ENCODE measurements at places on chromosomes 12 and 14. TPM values are rescaled to one million over a fixed set of nuclear protein-coding genes. Genes with fewer than 3 reads are reported as not detected.
A peak's percentile ranks its signal among the peaks of the same experiment; 100 is the strongest.

DNA sequence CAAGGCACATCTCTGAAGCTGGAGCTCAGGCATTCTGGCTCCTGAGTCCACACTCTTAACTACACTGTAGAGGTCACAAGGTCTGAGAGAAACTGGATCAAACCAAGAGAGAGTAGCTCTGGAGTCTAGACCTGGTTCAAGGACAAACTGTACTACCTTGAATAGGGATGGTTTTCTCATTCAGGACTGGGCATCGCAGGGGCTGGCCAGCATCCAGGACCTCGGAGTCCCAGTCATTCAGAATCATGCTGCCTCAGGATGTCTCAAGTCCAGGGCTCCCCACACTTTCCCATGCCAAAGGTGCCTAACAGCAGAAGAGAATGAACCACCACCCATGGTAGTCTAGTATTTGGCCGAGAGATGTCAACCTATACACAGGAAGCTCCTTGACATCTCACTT is 13.1 kb upstream of the PLEKHD1 start:
- DNase-seq = no peak

GRCh38 chr14:45678163-45678562 is 425.2 kb upstream of the MIS18BP1 start:
- no peak for DNase-seq

DNA sequence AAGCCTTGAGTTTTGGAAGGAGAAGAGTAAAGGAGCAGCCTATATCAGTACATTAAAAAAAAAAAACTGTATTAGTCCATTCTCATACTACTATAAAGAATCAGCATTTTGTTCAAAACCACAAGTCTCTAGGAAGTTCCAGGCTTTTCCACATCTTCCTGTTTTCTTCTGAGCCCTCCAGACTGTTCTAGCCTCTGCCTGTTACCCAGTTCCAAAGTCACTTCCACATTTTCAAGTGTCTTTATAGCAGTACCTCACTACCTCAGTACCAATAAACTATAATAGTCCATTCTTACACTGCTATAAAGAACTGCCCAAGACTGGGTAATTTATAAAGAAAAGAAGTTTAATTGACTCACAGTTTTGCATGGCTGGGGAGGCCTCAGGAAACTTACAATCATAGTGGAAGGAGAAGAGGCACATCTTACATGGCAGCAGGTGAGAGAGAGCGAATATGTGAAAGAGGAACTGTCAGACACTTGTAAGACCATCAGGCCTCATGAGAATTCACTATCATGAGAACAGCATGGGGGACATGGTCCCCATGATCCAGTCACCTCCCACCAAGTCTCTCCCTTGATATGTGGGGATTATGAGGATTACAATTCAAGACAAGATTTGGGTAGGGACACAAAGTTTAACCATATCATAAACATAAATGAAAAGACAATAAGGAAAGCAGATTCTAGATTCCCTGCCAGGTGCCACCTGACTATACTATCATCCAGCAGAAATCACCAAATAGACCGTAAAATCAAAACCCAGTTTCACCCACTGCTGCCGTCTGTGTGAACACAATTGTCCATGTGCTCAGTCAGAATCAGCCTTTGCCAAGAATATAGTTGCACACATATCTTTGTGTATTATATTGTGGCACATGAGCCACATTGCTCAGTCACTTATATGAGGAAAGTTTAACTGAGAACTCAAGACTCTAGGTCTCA is 27.8 kb downstream of the TOGARAM1 start:
- no peak for DNase-seq

Gene ASPG
- total RNA-seq = 4.3 TPM

Gene CLEC6A
- 0.31 TPM for total RNA-seq

DNA sequence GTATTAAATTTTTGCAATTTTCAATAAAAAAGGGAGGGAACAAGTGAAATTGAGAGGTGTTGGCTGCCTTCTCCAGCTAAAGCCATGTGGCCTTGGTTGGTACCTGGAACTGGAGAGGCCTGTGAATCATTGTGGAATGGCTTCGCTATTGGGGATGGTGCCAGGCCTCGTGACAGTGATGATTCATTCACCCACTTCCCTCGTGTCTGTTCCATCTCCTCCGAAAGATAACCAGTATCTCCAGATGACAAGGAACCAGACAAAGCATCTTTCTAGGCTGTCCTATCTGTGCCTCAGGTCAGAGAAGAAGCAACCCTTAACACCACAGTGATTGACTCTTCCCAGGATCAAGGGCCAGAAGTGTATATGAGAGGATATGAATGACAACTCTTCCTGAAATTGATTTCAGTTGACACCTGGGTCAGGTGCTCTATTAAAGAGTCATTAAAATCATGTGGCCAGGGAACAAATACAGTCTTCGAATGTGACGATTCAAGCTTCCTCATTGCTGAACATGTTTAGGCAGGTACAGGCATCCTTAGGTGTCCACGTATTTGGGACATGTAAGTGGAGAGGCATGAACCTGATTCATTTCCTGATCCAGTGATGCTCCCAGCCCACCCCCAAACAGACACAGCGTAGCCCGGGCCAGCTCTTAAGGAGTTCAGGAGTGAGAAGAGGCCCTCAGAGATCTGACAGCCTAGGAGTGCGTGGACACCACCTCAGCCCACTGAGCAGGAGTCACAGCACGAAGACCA is at the start of gene RNASE7:
TSS of gene RNASE7 (plus strand) at position 687 of the 758 bp plus-strand sequence. CDS start 631 bp downstream, outside the sequence.
- DNase-seq = no peak

DNA sequence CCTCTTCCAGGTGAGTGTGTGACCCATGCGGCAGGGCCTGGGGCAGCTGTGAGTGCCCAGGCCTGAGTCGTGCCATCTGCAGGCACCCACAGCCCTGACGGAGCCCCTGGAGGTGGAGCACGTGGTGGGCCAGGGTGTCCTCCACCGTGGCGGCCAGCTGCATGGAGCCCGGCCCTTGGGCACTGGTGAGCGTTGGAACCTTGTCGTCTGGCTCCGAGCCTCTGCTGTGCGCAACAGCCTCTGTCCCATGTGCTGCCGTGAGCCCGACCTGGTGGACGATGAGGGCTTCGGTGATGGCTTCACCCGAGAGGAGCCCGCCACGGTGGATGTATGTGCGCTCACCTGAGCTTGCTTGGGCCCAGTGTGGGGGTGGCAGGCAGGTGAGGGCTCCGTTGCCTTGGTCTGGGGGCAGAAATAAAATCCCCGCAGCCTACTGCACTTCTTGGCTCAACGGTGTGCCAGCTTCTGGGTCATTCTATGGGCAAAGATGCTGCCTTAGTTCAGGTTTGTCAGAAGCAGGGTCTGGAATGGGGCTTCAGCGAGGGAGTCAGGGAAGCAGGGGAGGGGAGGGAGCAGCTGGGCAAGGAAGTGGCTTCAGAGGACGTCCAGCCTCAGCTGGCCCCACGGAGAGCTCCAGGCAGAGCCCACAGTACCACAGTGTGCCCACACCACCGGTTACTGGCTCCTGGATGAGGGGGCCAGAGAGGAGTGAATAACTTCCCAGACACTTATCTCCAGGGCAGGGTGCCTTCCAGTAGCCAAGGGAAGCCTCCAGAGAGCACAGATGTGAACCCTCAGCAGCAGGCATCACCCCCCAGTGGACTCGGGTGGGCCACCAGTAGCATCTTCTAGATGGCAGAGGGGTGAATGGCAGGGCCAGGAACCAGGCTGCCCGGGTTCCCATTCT is 1.2 kb upstream of the ARL6IP4 start:
- DNase-seq = no peak

GRCh38 chr14:78566026-78566858 is 396.1 kb downstream of the NRXN3 start:
- DNase-seq = peak; percentile 75

Data from lung (tissue), 17 donors.